Fibroblast of villous mesenchyme (primary cell): ENCODE measurements at places on chromosomes 16 and 17. TPM values are rescaled to one million over a fixed set of nuclear protein-coding genes. Genes with fewer than 3 reads are reported as not detected.

GRCh38 chr16:72797621-72798020 is 250.3 kb downstream of the ZFHX3 start:
- no peak for DNase-seq

The ASB16 gene
- total RNA-seq: under 0.01 TPM in 1 of 2 replicates, not detected in the other

DNA sequence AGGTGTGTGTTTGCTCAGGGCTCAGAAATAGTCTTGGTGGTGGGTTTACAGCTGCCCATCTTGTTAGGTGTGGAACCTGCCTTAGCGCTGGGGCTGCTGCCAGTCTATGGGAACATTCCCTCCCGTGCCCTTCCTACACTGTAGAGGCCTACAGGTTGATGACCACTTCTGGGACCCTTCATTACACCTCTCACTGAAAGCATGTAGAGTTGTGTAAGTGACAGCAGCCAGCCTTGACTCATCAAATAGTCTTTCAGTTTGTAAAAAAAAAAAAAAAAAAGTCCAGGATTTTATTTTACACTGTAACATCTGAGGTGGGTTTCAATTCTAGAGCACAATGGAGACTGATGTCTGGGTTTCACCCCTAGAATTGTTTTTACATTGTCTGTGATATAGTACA is 193.9 kb downstream of the SPECC1 start:
- DNase-seq: no peak

DNA sequence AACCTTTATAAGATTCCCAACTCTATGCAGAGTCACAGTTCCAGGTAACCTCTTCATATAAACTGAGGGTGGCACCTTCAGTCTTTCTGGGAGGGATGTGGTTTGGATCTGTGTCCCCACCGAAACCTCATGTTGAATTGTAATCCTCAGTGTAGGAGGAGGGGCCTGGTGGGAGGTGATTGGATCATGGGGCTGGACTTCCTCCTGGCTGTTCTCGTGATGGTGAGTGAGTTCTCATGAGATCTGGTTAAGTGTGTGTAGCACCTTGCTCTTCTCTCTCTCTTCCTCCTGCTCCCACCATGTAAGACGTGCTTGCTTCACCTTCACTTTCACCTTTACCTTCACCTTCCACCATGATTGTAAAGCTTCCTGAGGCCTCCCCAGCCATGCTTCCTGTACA is 30.5 kb downstream of the HS3ST2 start:
- no peak for DNase-seq

The C17orf113 gene
- total RNA-seq: under 0.01 and 0.32 TPM in 2 replicates
